ENCODE measurements at places on chromosomes 2 and 18.

DNA sequence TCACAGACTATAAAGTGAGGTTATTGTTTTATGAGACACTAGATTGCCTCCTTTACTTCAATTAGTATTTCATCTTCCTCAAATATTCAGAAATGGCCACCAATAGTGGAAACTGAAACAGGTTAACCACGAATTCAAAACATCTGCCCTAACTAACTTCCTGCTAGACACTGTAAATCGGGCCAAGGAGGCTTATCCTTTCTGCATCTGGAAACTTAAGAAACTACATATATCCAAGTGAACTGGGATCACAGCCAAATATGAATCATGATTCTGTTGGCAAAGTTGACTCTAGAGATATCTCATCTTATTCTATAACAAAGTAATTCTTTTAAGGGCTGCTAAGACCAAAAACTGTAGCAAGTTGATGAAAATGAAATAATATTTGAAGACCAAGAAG lies 136.6 kb upstream of the ZC3H15 start:
- DNase-seq = no peak

DNA sequence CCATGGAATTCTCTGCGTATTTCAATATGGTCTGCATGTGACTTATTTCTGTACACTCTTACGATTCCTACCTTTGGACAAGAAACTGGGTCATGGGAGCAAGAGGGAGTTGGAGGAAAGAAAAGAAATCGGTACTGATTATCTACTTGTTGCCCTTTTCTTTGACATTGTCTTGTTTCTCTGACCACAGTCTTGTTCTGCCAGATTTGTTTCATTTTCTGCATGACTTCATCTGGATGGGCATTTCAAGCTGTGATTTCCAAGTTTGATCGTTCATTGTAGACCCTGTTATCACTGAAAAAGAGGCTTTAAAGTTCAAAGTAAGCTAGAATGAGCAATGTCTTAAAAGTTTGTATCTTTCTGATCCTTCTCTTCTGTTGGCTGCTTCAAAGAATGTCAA lies 2186.3 kb upstream of the CELF4 start:
- no peak for DNase-seq

DNA sequence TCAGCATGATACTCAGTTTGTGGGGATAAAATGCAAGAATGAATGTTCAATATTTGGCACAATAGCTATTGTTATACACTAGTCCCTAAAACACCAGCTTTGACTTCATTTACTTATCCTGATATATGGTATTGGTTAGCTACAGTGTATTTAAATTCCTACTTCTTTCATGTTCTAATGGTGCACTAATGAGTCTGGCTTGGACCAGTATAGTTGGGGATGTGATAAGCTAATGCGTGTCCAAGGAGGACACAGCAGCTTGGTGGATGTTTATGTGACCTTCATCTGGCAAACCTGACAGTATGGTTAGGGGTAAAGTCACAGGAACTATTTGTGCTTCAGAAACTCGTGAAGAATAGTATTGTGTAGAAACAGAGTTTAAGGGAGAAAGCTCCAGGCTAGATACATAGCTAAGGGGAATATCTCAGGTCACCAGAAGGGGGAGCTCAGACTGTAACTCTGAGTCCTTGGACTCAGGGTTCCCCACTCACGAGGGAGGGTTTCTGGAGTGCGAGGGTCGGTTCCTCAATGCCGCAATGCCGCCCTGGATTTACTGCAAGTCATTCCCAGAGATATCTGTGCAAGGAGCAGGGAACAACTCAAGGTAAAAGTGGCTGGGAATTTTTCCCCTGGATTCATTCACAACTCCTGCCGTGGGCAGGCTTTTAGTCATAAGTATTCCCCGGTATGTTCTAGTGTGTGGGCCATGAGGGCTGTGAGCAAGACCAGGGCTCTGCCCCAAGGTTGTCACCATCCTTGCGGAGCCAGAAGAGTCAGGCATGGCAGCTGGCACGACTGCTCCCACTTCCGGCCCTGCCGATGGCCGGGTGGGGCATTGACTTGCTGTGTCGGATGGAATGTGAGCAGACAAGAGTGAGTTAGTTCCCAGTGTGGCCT lies 14.5 kb downstream of the IL1R2 start:
- DNase-seq = peak; percentile 19

GRCh38 chr2:169069341-169069740 lies at the start of gene DHRS9:
DHRS9 (plus strand) TSS chr2:169069563; CDS start chr2:169081582, 12,019 bp downstream.
- no peak for DNase-seq

- no peak for DNase-seq
These were observed 1044.4 kb upstream of the CNTNAP5 start for GRCh38 chr2:122980671-122981070.

DNA sequence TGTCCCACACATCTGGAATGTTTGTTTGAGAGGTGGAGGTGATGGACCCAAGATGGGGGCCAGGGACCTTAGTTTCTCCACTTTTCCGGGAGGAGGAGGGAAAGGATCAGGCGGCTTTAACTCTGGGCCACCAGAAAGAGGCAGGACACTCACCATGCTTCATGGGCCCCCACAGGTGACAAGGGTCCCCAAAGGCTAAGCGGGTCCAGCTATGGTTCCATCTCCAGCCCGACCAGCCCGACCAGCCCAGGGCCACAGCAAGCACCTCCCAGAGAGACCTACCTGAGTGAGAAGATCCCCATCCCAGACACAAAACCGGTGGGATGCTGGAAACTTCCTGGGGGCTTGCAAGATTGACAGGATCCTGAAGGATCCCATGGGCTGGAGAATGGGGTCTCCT lies 712 bp downstream of the SLC11A1 start:
- DNase-seq = no peak

GRCh38 chr2:240024766-240025165 lies 376 bp downstream of the NDUFA10 start:
- no peak for DNase-seq

DNA sequence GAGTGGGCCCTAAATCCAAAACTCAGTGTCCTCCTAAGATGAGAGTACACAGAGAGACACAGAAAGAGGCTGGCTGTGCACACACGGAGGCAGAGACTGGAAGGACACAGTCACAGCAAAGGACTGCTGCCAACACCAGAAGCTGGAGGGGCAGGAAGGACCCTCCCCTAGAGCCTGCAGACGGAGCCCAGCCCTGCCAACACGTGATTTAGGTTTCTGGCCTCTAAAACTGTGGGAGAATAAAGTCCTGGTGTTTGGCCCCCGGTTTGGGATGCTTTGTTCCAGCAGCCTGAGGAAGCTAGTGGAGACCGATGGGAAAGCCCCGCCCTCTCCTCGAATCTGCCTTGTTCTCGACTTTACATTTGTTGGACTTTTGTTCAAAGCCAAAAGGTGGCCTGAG lies 10.6 kb downstream of the CNDP1 start:
- DNase-seq = no peak

DNA sequence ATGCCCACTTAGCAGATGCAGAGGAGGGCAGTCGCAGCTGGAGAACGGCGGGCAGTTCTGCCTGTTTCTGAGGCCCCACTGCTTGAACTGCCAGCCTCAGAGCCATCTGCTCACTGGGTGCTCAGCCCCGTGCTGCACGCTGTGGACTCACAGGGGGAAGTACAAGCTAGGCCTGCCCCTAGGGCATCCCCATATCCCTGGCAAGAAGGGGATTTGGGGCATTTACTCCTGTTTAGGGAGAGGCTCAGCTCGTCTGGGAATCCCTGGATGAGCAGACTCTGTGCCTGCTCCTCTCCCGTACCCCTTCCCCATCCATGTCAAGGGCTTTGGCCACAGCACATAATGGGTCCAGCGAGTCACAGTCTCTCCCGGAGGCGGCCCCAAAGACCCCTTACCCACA lies 169.8 kb upstream of the PKDCC start:
- DNase-seq = no peak

DNA sequence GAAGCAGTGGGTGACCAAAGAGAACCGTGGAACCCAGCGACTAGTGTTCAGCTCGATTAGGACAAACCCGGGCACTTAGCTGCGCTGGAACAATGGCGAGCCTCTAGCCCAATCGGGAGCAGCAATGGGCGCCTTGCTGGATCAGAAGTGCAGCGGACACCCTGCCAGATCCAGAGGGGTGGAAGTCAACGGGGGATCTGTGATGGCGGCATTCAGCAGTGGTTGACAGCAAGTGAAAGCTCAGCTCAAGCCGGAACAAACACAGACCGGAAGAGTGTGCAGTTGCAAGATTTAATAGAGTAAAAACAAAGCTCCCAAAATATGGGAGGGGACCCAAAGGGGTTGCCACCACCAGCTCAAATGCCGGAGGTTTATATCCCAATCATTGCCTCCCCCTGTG lies 478.7 kb upstream of the REG3G start:
- no peak for DNase-seq

- no peak for DNase-seq
These were observed 43.7 kb upstream of the CAB39 start for GRCh38 chr2:230668939-230669303.

- DNase-seq = no peak
These were observed 73.6 kb downstream of the LPIN2 start for GRCh38 chr18:2939317-2939716.

GRCh38 chr2:236408786-236409185 lies 144.6 kb upstream of the ASB18 start:
- no peak for DNase-seq

GRCh38 chr2:106584304-106584954 lies 97.3 kb downstream of the CD8B2 start:
- no peak for DNase-seq

- DNase-seq = no peak
These were observed 118.6 kb upstream of the RNF152 start for GRCh38 chr18:62011416-62011815.

- no peak for DNase-seq
These were observed 555.5 kb downstream of the ARHGAP15 start for GRCh38 chr2:143684551-143685320.

DNA sequence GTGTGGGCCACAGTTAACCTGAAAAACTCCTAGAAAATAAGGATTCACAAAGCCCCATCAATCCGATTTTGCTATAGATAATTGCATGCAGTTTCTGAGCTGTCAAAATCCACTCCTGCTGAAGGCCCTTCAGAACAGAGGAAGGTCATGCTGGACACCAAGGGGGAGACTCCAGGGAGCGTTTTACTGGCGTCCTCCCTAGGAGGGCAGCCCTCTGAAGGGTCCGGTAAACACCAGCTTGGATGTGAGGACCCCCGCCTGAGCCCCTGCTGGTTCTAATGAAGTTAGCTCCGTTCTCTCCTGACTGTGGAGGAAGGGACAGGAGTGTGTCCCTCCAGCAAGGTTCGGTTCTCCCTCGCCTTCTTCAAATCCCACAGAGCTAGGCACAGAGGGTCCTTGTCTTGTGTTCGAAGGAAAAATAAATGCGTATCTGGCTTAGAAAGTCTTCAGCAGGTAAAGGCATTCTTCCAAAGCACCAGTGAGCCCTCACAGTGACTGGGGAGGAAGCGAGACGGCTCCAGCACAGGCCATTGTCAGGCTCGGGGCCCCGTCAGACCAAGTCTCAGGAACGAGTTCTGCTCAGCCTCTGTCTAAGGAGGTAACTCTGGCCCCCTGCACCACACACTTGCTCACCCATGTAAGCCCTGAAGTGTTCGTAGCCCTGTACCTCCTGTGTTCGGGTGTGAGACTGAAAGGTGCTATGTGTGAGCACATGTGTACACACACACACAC lies 41.6 kb downstream of the CABLES1 start:
- no peak for DNase-seq

GRCh38 chr2:143190431-143190830 lies 61.2 kb downstream of the ARHGAP15 start:
- DNase-seq = no peak

GRCh38 chr2:221810650-221811049 lies 238.5 kb upstream of the EPHA4 start:
- no peak for DNase-seq
